ENCODE measurements at places on chromosomes 12 and 14.

- DNase-seq = no peak
Measured at GRCh38 chr14:25252793-25253192, 202.8 kb upstream of the STXBP6 start.

DNA sequence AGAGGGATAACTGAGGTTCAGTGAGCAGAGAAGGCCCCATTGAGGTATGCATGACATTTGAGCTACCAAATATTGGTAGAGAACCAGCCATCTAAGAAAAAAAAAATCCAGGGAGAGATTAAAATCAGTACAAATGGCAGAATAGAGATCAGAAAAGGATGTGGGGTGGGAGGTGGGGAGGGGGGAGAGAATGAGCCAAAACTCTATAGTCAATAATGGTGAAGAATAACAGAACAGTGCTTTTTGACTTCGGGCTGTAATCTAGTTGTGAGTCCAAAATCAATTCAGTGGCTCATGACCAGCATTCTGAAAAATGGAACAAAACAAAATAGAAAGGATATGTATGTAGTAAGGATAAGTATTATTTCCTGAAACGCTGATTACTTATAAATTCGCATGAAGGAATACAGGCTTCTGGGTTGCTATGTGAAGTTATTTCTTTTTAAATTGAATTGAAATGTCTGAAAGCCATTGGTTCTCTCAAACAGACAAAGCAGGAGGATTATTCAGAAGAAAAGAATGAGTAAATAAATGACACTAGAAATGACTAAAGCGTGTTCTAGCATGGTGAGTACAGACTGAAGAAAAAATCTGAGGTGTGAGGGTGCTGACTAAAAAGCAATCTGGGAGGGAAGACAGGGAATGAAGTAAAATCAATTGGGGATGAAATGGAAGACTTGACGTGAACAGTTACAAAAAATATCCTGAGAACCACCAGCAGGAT is 72.4 kb downstream of the ATP2B1 start:
- DNase-seq = no peak

DNA sequence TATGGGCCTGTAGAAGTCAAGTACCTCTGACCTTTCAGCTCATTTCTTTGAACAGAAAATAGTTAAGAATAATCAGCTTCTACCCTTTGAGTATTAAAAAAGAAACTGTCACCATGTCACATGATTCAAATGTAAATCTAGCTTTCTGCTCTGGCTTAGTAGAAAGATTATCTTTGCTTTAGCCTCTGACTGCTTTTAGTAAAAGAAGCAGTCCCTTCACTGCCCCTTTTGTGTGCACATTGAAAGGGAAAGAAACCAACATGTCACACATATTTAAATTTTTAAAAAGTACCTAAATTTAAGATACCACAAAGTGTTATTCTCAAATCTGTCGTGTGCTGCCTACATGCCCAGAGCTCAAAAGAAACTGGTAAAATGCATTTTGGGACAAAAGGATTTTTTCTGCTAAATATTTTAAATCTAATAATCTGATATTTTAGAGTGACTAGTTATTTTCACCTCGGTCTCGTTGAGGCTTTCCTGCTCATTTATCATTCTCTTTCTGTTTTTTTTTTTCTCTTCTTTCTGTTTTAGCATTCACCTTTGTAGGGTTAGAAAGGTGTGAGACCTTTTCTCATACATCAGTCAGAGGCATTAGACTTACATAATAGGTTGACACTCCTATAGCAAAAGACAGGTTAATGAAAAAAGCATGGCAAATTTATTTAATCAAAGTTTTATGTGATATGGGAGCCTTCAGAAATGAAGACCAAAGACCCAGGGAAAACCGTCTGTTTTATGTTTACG is 41.3 kb downstream of the SLC16A7 start:
- no peak for DNase-seq

DNA sequence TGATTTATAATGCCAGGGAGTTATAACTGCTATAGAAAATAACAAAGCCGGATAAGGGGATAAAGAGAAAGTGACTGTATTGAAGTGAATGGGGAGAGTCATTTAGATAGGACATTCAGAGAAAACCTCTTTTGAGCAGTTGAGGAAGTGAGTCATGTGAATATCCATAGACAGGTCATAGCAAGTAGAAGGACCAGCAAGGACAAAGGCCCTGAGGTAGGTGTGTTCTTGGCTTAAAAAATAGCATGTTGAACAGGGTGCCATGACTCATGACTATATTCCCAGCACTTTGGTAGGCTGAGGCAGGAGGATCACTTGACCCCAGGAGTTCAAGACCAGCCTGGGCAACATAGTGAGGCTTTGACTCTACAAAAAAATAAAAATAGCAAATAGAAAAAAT is 51.5 kb upstream of the RAP1B start:
- DNase-seq = no peak

- DNase-seq = no peak
Measured at GRCh38 chr14:20999591-20999990, 498 bp downstream of the SLC39A2 start.

- no peak for DNase-seq
Measured at GRCh38 chr12:47028981-47029708, 50.3 kb upstream of the PCED1B start.

- DNase-seq = no peak
Measured at GRCh38 chr14:82915381-82915780, 1381.7 kb upstream of the SEL1L start.

DNA sequence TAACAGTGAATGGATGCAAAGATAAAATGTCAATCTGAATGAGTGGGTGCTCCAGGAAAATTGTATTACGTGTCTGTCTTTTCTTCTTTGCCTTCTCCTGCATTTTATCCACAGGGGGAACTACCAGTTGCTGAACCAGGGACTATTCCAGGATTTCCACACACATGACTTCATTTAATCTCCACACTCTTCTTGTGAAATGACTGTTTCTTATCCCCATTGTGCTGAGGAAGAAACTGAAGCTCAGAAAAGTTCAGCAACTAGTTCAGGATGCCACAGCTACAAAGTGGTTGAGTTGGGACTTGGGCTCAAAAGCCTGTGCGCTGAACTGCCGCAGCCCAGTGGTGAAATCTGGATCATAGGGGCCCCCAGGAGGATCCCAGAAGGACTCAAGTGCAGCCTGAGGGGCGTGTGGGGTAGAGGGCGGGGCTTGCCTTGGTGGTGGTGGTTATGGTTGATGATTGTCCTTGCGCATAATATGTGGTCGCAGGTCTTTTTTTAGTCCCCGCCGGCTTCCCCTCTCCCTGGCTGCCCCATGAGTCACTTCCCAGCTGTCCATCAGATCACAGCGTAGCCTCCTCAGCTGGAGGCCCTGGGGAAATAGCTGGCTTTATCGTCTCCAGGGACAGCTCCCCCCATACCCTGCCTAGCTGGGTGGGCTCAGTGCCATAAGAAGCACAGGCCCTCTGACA is 235.2 kb upstream of the CRY1 start:
- DNase-seq = no peak

GRCh38 chr12:41905073-41905758 is 239.5 kb downstream of the GXYLT1 start:
- DNase-seq = no peak

GRCh38 chr14:51806026-51807023 is 54.1 kb upstream of the GNG2 start:
- DNase-seq = no peak

DNA sequence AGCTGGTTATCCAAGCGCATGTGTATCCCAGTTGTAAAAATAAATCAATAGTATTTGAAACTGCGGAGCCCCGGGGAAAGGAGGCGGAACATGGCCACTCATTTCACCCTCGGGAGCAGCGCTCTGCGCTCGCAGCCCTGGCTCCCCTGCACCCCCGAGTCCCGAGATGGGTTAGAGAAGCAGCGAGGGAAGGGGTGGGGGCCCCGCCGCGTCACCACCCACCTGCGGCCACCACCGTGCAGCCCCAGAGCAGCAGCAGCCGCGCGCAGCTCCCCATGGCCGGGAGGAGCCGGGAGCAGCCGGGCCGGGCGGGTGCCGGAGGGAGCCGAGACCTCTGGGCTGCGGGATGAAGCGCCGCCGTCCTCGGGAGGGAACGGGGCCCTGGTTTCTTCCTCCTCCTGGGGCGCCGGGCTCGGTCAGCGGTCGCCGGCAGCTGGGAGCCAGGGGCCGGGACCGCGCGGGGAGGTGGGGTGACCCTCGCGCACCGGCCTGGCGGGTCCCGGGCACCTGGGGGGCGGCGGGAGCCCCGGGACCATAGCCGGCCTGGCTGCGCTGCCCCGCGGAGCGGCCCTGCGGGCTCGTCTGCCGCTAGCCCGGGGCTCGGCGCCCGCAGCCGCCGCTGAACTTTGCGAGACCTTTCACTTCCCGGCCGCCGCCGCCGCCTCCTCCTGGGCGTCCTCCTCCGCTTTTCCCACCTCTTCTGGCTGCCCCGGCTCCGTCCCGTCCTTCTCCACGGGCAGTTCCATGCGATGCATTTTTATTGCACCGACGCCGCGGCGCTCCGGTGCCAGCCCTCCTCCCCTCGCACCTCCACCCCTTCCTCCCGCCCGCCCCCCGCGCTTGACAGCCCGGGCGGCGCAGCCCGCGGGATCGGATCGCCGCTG is at the start of gene NTN4:
Gene NTN4, minus strand, starts transcription at position 732 of the 884 bp plus-strand sequence. Its CDS starts 455 bp downstream, at position 277.
- no peak for DNase-seq

DNA sequence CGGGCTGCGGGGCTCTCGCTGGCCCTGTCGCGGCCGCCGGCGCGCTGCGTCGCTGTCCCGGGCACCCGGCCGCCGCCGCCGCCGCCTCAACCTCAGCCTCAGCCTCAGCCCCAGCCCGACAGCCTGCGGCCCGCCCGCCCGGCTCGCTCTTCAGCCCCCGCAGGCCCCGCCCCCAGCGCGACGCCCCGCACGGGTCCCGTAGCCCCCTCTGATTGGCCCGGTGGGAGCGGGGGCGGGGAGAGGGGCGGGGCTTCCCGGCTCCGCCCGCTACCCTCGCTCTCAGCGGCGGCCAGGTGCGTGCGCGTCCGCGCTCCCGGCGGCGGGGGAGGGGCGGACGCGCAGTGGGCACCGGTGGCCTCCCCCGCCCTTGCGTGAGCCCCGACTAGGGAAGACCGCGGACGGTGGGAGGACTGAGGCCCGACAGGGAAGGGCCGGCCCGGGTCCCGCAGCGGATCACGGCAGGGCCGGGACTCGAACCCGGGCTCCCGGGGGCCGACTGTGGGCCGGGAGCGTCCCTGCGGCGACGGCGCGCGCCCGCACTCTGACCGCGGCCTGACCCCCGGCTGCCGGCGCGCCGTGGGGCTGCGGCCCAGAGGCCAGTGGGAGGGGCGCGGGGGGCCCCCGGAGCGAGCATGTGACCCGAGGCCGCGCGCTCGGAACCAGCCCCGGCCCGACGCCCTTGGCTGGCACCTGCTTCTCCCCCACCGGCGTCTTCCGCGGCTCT is at the start of gene PPP1R13B:
Gene PPP1R13B, minus strand, starts transcription at position 125 of the 724 bp plus-strand sequence. CDS start 268 bp downstream, outside the sequence.
- DNase-seq = peak; percentile 92

- DNase-seq = peak; percentile 48
Measured at GRCh38 chr12:110661337-110661972, 27.5 kb downstream of the HVCN1 start.

DNA sequence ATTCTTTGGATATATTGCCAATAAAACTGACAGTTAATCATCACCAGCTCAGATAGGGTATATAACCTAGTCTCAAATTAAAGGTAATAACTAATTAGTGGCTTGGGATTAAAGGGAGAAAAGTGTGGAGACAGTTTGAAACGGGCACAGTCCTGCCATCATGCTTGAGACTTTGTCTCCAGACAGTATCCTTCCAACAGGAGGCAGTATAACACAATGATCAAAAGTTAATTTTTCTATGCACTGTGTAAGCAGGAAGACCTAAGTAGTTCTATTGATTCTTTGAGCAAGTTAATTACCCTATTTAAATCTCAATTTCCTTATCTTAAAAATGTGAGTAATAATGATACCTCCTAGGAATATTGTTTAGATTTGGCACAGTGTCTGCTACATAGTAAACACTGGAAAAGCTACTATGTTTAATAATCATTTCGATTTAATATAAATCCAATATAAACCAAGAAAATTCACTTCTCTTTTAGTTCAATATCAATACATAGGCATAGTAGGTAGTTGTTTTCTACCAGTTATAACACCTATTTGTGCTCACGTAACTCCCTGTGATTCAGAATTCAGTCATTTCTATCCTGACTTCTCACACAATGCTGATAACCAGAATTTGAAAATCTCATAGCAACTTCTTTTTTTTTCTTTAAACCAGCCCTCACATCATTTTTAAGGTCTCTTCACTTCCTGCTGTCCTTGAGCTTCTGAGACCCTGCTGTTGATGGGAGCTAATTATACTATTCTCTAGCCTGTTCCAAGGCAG is 53.7 kb downstream of the GALNT4 start:
- no peak for DNase-seq

DNA sequence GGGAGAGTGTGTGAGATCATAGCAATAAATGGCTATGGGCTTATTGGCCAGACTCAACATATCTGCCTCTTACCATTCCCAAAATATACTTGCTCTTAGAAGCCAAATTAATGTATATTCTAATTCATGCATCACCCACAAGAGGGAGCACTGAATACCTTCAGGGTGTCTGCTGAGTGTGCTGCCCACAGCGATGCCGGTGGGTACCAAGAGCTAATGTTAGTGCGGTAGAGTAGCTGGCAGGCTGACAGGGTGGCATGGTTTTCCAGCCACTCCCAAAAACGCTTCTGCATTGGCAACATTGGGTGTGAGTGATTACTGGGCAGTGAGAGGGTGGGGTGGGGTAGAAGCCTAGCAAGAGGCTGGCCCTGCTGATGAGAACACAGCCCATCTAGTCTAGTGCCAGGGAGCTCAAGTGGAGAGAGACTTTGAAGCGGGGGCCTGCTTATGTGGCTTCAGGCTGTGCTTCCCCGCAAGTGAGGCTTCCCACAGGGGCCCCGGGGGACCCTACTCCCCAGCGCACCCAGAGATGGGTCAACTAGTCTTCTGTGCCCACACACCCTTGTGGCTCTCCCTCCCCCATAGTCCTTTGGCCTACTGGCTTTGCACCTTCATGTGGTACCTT is 9.2 kb upstream of the PLEKHD1 start:
- DNase-seq = no peak

DNA sequence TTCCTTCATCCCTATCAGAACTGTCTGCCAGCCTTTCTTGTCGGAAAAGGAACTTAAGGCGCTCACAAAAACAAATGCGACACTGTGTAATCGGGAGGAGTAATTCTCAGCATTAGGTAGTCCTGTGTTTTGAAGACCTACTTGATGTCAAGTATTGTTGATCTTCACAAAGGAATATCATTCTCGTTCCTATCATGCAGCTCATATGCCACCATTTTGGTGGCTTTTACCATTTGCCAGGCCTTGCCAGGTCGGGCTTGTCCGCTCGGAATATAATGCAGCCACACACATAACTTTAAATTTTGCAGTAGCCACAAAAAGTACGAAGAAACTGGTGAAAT is 903 bp upstream of the PPP4R3A start:
- no peak for DNase-seq

GRCh38 chr12:76643438-76643837 is 83.9 kb upstream of the OSBPL8 start:
- DNase-seq = no peak

DNA sequence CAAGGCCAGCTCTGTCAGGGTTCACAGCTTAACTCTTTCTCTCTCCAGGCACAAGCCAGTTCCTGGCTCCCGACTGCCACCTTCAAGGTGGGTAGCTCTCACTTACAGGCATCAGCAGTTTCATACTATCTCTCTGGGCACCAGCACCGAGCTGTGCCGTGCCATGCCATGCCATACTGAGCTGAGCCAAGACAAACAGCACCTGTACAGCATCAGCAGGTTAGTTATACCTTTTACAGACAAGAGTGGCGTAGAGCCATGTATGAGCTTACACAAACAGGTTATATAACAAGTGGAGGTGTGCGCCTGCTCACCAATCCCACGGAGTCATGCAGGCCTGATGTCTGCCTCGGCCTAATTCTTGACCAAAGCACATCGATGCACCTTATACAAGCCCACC is 1098.7 kb downstream of the AACS start:
- no peak for DNase-seq

Measured in stimulated activated CD8-positive, alpha-beta memory T cell treated with anti-CD3 and anti-CD28 coated beads, Interleukin-12 subunit alpha, Interleukin-12 subunit beta, amount 100 ng/mL, for 4 hours (primary cell).